Hematopoietic multipotent progenitor cell (in vitro differentiated cells): ENCODE measurements at places on chromosomes 16 and 17. TPM values are rescaled to one million over a fixed set of nuclear protein-coding genes. Genes with fewer than 3 reads are reported as not detected.
A peak's percentile ranks its signal among the peaks of the same experiment; 100 is the strongest.

DNA sequence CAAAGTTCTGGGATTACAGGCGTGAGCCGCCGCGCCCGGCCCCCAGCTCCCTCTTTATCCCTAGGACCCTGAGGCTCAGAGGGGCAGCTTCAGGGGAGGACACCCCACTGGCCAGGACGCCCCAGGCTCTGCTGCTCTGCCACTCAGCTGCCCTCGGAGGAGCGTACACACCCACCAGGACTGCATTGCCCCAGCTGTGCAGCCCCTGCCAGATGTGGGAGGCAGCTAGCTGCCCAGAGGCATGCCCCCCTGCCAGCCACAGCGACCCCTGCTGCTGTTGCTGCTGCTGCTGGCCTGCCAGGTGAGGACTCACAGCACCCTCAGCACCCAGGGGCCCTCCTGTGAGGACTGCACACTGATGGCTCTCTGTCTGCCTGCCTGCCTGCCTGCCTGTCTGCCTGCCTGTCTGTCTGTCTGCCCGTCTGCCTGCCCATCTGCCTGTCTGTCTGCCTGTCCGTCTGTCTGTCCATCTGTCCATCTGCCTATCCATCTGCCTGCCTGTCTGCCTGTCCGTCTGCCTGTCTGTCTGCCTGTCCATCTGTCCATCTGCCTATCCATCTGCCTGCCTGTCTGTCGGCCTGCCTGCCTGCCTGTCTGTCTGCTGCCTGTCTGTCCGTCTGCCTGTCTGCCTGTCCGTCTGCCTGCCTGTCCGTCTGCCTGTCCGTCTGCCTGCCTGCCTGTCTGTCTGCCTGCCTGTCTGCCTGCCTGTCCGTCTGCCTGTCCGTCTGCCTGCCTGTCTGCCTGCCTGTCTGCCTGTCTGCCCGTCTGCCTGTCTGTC, 5.0 kb downstream of the GCGR start:
- no peak for DNase-seq

- DNase-seq: no peak
Measured at GRCh38 chr16:49914657-49915056, 58.7 kb upstream of the ZNF423 start.

DNA sequence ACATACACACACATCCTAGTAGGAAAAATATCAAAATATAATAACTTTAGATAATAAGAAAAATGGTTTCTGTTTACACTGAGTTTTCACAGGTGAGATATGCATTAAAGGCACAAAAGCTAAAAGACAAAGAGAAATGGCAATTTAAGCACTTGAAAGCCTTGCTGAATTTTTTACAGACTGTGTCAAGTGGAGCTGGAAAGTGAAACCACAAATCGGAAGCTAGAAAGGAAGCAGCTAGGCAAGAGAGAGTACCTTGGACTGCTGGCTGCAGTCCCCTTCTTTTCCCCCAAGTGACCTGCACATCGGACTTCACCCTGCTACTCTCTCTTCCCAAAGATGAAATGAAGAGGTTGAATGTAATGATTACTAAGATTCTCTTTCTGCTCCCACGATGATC, 135.1 kb downstream of the CDH13 start:
- peak; percentile 60 for DNase-seq

- DNase-seq: no peak
Measured at GRCh38 chr17:33459078-33459940, 166.2 kb upstream of the ASIC2 start.

DNA sequence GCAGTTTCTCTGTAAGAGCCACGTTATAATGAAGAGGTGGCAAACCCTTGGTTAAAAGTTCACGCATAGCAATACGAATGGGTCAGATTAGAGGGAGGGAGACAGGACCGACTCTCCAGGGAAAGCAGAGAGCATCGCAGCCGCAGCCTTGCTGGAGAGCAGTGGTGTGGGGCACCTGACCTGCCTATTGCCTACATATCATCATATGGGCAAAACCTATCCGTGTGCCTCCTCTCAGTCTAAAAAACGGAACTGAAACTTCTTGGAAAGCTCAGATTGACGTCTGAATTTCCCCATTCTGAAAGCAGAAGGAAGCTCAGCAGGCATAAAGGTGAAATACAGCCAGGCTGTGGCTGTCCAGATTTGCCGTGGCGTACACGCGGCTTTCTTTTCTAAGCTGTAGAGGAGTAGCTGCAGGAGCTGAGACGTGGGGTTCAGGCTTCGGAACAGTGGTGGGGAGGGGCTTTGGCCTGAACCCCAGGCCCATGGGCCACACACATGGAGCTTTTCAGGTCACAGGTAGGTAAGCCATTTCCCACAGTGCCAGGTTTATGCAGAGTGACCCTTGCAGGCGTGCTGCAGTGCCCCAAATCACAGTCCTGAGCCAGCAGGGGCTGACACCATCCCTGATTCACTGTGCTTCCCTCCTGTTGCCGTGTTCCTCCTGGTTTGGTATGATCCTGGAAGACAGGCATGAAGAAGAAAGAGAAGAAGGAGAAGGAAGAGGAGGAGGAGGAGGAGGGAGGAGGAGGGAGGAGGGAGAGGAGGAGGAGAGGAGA, 41.6 kb upstream of the TNRC6C start:
- no peak for DNase-seq

DNA sequence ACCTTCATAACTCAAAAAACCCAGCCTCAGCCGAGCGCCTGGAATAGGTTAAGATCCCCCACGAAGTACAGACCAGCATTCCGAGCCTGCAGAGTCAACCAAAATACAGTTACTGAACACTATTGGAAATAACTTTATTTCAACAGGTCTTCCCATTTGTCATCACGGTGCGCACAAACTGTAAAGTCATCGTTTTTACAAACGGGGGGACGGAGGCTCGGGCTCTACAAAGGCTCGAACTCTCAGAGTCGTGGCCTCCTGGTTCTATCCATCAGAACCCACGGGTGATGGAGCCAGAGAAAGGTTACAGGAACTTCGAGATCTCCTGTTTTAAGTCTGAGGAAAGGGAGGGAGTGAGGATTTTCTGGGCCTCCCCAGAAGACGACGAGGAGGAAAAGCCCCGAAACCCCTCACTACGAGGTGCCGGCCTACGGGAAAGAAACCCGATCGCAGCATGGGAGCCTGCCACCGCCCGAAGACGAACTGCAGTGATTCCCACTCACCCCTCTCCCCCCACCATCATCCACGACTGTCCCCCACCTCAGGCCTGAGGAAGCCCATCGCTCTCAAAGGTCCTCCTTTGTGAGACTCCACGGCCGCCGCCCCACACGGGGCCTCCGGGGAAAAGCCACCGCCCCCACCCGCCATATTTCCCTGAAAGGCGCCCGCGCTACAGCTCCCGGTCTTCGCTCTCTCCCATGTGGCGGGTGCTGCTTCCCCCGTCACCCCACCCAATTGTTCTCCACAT, 917 bp downstream of the YWHAE start:
- DNase-seq: peak; percentile 57

DNA sequence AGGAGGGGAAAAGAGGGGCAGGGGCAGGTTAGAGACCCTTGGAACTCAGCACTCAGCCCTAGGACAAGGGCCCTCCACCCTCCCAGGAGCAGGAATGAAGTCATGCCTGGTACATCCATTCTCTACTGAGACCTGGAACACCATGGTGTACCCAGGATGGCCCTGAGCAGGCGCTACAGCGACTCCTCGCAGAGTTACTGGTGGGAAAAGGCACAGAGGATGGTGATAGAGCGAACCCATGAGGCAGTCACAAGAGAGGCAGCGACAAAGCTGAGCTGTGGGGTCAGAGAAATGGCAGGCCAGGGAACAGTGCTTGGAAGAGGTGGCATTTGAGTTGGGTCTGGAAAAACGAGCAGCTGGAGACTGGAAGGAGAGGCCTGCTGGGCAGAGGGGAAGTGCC, 37.5 kb downstream of the SRCIN1 start:
- DNase-seq: no peak

- no peak for DNase-seq
Measured at GRCh38 chr16:8620535-8620934, 963 bp upstream of the METTL22 start.

- no peak for DNase-seq
Measured at GRCh38 chr16:31487071-31487719, 4.3 kb downstream of the SLC5A2 start.

GRCh38 chr17:31061678-31062077, 33.1 kb upstream of the NF1 start:
- DNase-seq: no peak

DNA sequence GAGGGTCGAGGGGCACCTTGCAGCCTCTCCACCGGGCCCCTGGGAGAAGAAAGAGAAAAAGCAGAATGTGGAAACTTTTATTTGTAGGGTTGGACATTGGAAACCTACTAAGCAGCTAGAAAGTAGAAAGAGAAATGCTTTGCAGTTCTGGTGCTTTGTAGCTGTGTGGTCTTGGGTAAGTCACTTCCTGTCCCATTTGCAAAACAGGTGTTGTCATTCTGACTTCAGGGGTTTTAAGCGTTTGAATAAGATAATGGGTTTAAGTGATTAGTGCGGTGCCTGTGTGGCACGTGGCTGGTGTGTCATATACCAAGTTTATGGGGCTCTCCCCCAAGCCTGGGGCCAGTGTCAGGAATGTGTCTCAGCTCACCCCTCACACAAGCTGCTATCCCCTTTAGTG, 1.6 kb downstream of the CA4 start:
- DNase-seq: no peak

- no peak for DNase-seq
Measured at GRCh38 chr17:44922136-44922535, 6.8 kb upstream of the GFAP start.

DNA sequence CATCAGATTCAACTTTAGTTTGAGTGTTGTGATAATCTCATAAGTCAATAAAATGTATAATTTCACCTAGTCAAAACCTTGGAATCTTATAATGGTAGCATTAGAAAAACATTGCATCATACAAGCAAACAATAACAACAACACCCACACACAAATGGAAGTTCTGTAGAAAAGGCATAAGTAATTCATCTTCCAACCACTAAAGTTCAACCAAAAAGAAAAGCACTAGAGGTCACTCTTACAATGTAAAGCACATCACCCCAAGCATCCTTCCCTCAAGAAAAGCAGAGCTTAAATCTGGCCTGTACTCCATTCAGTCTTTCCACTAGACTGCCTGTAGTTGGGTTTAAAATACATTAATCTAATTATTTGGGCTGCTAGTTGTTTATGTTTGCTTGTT, 1.8 kb downstream of the CNTNAP4 start:
- DNase-seq: no peak

DNA sequence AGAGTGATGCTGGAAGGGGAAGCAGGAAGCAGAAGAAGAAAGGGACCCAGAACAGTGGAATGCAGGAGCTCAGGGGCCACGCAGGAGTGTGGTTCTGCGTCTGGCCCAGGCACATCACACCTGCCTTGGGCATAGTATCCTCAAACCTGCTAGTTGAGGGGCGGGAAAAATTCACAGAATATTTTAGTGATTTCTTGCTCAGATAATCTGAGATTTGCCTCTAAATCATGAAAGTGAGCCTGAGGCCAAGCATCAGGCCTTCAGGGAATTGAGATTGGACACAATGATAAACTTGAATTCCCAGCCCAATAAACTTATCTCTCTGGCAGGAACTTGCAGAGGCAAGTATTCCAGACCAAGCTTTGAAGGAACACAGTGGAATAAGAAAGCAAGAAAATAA, 48.5 kb upstream of the CCL2 start:
- DNase-seq: no peak

- DNase-seq: no peak
Measured at GRCh38 chr16:85353839-85354685, 241.8 kb upstream of the CIBAR2 start.

DNA sequence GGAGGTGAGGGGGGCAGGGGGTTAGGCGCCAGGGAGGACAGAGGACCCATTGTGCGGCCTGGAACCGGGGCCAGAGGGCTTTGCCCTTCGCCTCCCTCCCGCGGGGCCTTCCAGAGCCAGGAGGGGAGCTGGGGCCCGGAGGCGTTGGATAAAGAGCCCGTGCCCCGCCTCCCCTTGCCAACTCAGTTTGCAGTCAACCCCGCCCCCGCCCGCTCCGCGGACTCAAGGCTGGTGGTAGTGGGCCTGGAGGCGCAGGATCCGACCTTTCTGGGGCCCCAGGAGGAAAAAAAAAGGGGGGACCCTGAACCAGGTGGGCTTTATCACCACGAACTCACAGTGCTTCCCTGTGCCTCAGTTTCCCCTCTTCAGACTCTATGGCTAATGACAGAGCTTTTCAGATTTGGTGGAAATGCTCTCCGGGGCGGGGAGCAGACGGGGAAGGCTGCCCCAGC, 2.0 kb upstream of the SPHK1 start:
- no peak for DNase-seq

DNA sequence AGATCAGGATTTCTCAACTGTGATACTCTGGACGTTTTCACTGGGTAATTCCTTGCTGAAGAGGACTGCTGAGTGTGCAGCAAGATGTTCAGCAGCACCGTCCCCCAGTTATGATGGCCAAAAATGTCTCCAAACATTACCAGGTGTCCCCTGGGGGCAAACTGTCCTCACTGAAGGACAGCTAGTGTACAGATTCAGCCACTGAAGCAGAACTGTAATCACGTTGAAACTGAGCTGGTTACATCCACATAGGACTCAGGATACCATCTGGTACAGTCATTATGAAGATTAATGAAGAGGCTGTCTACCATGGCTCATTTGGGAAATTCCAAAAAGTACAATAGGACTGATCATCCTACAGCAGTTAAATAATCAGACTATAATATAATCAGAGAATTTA, 43.3 kb upstream of the GINS3 start:
- DNase-seq: no peak

DNA sequence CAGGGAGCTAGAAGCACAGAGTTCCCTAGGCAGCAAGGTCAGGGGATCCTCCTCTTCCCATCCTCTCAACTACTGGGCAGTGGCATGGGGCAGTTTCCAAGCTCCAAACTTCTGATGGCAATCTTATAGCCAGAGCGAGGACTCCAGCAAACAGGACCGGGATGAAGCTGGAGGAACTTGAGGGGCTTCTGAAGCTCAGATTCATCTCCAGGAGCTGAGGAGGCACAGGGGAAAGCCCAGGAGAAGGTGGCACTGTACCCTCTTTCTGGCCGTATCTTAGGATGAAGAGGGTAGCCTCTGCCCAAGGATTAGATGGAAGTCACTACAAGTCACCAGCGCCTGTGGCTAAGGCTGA, 50.0 kb upstream of the RPL38 start:
- no peak for DNase-seq

- no peak for DNase-seq
Measured at GRCh38 chr17:4247361-4247970, 16.3 kb downstream of the ANKFY1 start.

DNA sequence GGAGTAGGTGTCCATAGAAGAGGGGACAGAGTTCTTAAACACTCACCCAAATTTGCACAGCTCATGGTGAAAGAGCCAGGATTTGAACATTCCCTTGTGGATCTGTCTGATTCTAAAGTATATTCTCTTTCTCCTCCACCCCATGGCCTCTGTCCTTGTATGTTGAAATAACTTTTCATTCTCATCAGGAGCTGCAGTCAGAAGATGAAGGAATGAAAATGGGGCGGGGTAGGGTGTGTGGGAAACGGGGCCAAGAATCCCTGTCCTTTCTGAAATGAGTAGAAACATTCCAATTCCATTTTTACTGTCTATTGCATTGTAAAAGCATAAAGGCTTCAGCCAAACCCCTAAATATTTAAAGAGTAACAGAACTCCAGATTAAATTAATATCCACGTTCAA, 42.8 kb downstream of the NOG start:
- DNase-seq: no peak

Gene NKD1
- total RNA-seq: under 0.01 TPM

Gene IL21R
- 0.54 TPM for total RNA-seq

Gene CCL7
- total RNA-seq: not detected

Gene ALDH3A1
- total RNA-seq: 0.81 TPM

Gene TEKT5
- total RNA-seq: under 0.01 TPM

Gene TNFRSF17
- total RNA-seq: 0.27 TPM

Gene LGALS9
- 328 TPM for total RNA-seq

Gene LGALS9B
- total RNA-seq: under 0.01 TPM

Gene ITGAL
- total RNA-seq: 29.4 TPM

Gene CCL4
- total RNA-seq: 1.6 TPM

Gene CSH1
- total RNA-seq: not detected
